Frontal cortex (tissue), 4 donors: ENCODE measurements at places on chromosomes 2 and 18.

- DNase-seq = no peak
Measured at GRCh38 chr2:85892216-85892944, 3.6 kb upstream of the ST3GAL5 start.

- peak; percentile 60 for DNase-seq
Measured at GRCh38 chr18:7272311-7273049, 41.6 kb downstream of the LRRC30 start.

- no peak for DNase-seq
Measured at GRCh38 chr18:58584200-58585127, 44.4 kb downstream of the ALPK2 start.

- peak; percentile 66 for DNase-seq
Measured at GRCh38 chr2:47008381-47009252, 93.0 kb upstream of the MCFD2 start.

DNA sequence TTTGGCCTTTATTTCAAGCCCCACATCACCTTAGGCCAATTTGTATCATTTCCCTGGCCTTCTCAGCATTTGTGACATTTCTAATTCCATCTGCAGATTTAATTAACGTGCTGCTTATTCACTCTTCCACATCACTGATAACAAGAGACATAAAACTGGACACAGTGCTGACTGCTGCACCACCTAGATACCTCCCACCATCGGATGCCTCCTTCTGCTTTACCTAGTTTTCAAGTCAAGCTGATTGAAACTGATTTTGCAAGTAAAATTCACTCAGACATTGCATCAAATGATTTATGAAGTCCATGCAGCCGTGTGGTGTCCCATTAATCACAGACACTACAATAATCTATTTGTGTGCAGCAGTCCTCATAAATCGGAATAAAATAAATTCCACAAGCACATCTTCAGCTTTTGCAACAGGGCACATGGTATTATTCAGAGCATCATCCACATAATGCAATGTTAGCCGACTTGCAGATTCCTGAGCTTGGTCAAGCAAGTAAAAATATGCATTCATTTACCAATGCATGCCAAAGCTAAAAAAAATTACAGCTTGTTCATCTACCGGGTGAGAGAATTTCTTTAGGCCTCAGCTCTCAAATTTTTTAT, 15.9 kb upstream of the CRIM1 start:
- no peak for DNase-seq

DNA sequence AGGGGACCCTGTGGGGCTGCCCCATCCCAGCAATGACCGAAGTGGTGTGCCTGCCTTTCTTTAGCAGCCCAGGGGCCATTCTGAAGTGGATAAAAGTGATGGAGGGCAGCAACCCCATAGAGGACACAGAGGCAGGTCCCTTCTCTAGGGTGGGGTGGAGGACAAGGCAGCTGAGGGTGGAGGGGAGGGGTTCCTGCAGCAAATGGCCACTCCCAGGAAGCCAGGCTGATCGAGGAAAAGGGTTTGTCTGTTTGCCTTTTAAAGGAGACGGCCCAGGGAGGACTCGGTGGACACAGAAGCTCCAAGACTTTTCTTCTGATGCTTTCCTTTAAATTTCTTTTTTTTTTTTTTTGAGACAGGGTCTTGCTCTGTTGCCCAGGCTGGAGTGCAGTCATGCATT, 272.8 kb downstream of the TWIST2 start:
- no peak for DNase-seq

- peak; percentile 24 for DNase-seq
Measured at GRCh38 chr2:74690571-74690970, 36.5 kb downstream of the SEMA4F start.

DNA sequence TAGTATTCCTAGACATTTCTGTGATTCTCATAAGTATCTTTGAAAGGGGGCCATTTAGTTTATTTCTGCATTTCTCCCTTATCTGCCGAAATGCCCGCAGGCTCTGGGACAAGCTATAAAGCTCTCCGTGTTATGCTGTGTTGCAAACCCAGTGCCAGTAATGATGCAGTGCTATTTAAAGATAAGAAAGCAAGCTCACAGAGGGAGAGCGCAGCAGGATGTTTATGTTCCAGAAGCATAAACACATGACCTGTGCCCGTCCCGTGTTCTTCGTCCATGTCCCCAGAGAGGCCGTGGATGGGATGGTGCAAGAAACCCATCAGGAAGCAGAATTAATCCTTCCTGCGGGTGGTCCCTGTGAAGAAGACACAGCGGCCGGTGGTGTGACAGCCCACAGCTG, 99.4 kb downstream of the NEDD4L start:
- no peak for DNase-seq

GRCh38 chr2:36376992-36377738, 21.6 kb downstream of the CRIM1 start:
- no peak for DNase-seq

DNA sequence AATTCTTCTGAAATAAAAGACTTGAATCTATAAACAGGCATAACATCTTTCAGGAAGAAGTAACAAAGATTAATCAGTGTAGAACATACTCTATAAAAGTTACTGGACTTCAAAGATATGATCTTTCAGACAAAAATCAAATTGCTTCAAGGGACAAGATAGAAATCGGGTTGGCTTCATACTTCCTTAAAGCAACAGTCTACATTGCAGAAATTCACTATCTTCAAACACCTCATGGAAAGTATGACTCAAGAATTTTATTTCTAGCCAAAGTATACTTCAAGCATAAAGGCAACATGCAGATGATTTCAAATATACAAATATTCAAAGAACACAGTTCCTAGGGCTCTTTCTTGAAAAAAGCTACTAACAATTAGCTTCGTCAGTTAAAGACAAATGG, 240.7 kb downstream of the SRBD1 start:
- DNase-seq = no peak

DNA sequence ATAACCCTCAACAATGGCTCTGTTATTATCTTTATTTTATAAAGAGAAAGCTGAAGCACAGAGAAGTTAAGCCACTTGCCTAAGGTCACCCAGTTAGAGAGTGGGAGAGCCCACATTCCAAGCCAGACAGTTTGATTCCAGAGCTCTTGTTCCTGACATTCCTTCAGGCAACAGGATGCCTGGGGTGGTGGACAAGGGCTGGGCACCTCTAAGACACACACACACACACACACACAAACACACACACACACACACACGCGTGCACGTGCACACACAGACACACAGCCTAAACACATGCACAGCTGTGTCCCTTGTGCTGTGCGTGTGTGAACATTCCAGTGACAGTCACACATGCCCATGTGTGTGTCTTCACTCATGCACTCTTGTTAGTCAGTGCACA, 26.4 kb downstream of the CELF4 start:
- no peak for DNase-seq

- no peak for DNase-seq
Measured at GRCh38 chr2:27581417-27582128, 1.3 kb upstream of the ZNF512 start.
